NCI-H2029 (cell line): ENCODE measurements at places on chromosomes 7 and 10.
A peak's percentile ranks its signal among the peaks of the same experiment; 100 is the strongest.

- no peak for DNase-seq
Measured at GRCh38 chr10:29600821-29601220, 34.0 kb downstream of the SVIL start.

DNA sequence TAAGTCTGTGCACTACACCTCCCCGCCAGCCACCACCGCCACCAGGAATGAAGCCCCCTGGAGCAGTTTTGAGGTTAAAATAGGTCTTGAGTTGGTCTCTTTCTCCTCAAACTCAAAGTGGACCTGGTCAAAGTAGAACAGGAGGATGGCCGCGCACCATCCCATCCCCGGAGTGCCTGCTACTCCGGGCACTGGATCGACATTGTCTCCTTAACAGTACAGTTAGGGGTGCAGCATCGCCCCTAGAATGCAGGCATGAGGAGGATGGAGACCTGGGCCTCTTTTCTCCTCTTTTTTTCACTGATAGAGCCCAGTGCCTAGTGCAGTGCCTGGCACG lies 145.5 kb downstream of the SLIT1 start:
- no peak for DNase-seq

GRCh38 chr7:38308140-38308539 lies 34.7 kb upstream of the TARP start:
- DNase-seq = no peak

- DNase-seq = no peak
Measured at GRCh38 chr7:66974986-66975590, 20.3 kb downstream of the SBDS start.

GRCh38 chr10:95880704-95881103 lies 27.1 kb upstream of the CC2D2B start:
- DNase-seq = no peak

DNA sequence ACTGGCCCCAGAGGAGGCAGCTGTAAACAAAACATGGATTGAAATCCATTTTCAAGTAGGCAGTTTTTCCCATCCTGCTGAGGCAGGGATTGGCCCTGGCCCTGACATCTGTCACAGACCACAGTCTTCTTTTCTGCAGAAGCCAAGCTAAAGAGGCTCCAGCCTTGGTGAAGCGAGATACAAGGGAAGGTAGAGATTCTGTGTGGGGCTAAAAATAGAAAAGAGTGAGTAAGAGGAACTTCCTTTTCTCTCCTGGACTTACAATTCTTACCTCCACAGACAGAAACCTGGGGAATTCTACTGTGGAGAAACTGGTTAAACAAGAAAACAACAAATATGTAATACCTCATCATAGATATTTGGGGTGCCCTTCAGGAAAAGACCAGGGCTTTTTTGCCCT lies 624.8 kb upstream of the FZD8 start:
- DNase-seq = no peak

- DNase-seq = no peak
Measured at GRCh38 chr7:103549786-103550185, 103.8 kb upstream of the SLC26A5 start.

- DNase-seq = no peak
Measured at GRCh38 chr10:15585303-15585715, 134.4 kb downstream of the ITGA8 start.

GRCh38 chr10:58305821-58306220 lies 29.0 kb upstream of the UBE2D1 start:
- DNase-seq = no peak

DNA sequence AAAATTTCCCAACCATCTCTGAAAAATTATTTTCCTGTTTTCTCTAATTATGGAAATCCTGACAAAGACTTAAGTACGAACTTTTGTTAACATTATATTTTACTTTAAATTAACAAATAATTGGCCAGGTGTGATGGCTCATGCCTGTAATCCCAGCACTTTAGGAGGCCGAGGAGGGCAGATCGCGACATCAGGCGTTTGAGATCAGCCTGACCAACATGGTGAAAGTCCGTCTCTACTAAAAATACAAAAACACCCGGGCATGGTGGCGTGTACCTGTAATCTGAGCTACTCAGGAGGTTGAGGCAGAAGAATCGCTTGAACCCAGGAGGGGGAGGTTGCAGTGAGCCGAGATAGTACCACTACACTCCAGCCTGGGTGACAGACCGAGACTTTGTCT lies 32.2 kb downstream of the DGKB start:
- no peak for DNase-seq

DNA sequence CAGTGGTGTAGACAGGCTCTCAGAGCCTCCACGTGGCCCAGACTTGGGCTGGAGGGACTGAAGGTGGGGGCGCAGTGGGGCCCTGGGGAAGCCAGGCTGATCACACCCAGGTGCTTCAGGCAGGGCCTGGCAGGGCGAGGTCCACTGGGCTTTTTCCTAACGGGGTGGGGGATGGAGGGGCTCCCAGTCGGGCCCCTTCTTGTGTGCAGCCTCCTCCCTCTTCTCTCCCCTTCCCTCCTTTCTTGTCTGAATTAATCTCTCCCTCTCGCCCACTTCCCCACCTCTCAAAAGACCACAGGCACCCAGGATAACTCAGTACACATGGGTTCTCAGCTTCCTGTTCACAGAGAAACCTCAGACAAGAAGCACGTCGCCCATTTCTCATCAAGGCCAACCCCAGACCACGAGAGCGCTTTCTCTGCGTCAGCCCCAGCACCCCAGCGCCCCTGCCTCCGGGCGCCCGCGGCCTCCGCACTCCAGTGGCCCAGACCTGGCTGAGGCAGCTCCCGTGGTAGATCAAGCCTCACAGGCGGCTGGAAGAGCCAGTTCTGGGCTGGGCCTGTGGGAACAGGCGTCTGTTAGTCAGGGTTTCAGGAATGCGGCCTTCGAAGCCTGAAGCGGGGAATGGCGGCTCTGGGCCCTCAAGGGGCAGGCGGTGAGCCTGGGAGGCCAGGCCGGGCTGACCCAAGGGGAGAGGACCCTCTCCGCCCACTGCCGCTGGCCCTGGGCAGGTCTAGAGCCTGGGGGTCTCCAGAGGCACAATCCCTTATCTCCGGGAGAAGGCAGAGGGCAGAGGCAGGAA lies 50.6 kb downstream of the PWWP2B start:
- no peak for DNase-seq

- no peak for DNase-seq
Measured at GRCh38 chr7:105487579-105488571, 34.2 kb downstream of the PUS7 start.

DNA sequence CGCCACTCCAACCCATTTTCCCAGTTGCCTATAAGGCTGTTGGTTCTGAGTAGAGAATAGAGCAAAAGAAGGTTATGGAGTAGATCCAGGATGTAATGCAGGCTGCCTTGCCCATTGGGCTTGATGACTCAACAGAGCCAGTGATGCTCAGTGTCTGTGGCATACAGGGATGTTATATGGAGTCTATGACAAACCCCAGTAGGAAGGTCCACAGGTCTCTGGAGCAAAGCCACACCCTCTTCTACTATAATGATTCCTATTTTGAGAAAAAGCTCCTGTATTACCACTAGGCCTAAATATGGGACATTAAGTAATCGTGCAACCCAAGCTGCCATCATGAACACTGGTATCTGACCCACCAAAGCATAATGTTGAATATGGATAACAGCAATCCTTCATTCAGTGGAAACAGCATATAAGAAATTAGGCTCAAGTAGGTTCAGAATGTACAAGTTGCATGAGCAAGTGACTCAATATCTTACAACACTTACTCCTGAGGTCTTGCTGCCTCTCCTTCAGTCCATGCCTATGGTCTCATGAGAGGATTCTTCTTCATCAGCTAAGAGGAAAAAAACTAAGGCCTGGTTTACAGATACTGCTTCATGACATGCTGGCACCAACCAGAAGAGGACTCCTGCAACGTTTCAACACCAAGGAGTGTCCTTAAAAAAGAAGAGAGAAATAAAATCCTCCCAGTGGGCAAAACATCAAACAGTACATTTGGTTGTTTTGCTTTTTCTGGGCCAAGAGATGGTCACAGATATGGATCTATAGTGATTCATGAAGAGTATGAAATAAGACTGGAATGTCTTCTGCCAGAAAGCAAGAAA lies 14.8 kb upstream of the FHIP2A start:
- no peak for DNase-seq

GRCh38 chr10:112360308-112361270 lies 13.3 kb upstream of the ACSL5 start:
- DNase-seq = no peak

DNA sequence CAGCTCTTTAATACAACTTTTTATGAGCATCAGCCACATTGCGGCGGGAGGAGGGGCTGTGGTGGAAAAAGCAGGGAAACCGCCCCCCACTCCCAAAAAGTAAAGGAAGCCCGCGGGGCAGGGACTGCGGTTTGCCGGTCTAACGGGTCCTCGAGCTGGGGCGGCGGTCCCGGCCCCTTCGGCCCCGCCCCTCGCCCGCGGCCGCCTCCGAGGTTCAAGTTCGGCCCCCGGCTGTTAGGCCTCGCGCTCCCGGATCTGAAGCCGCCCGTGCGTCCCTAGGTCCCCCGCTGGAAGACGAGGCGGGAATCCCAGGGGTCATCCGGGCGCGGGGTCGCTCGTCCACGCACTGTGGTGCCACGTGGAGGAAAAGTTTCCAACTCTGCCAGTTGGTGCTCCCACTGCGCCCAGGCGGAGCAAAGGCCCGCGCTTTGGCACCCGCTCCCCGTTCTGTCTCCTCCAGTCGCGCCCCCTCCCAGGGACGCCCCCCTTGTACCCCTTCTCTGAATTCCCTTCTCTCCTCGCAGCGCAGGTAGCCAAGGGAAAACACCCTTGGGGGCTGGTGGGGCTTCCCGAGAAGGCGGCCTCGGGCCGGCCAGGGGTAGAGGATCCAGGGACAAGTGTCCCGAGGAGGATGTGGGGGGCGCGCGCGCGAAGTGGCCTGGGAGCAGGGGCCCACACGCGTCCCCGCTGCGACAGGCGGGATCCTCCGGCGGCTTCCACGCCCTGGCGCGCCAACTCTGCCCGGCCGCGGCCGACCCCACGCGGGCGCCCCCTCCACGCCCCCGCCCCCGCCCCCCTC lies 798 bp upstream of the AUTS2 start:
- DNase-seq = no peak

DNA sequence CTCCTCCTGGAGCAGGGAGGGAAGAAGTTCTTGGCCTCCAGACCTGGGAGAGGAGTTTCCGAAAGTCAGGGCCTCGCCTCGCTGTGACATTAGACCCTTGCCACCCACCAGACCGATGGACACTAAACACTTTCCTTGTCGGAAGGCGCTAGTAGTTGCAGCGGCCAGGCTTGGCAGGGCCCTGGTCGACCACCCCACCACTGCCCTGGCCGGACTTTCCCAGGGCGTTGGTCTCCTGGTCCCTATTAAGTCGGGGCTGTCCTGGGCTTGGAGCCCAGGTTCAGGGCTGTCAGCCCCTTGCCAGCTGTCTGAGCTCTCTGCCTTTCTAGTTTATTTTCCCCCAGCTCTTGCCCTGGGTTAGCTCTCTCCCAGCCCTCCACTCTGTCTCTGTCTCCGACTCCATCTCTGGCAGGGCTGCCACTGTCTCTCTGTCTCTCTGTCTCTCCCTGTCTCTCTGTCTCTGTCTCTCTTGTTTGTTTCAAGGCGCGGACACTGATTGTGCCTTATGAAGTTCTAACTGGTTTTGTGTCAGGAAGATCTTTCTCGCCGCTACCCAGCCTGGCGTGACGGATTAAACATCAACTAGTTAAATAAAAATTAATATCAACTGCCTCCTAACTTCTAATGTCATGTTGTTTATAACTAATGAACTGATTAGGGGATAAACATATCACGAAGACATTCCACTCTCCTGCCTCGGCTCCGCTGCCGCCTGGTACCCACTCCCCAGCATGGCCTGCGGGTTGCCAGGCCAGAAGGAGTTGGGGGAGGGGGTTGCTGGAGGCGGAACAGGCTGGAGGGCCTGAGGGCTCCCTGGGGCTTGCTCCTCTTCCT lies 13.8 kb upstream of the PAX2 start:
- no peak for DNase-seq

DNA sequence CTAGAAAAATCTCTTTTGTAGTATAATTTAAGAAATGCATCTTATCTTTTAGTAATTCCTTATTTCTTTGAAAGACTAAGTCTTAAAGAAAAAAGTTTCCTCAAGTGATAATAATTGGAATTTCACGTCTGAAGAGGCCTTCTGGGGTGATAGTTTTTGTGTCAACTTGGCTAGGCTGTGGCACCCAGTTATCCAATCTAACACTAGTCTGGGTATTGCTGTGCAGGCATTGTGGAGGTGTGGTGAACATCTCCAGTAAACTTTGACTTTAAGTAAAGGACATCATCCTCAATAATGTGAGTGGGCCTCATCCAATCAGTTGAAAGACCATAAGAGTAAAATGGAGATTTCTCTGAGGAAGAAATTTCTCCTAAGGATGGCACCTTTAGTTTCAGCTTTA lies 2.3 kb upstream of the TUBAL3 start:
- DNase-seq = no peak

GRCh38 chr7:151694828-151695580 lies 175.3 kb upstream of the RHEB start:
- DNase-seq = peak; percentile 68

GRCh38 chr10:51521605-51522004 lies 177.8 kb downstream of the CSTF2T start:
- no peak for DNase-seq
